ENCODE measurements at places on chromosomes 2 and 18.

GRCh38 chr2:172449911-172450550 lies 22.6 kb downstream of the ITGA6 start:
- DNase-seq = no peak

DNA sequence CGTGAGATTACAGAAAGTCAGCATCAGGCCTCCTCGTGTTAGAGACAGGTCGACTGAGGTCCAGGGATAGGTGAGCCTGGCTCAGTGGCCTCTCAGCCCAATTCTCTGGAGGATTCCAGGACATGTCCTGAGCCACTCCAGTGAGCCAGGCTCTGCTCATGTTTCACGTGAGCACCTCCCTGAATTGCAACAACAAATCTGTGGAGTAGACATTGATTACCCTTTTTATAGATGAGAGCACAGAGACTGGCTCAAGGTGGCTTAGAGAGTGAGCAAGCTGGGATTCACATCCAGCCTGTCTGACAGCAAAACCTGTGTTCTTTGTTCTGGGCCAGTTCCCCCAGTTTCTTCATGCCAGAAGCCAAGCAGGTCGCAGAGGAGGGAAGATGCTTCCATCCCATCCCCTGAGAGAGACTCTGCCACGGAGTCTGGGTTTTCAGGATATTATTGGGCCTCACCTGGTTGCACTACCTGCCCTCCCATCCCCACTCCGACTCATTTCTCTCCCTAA lies 46.4 kb downstream of the HS1BP3 start:
- DNase-seq = no peak

DNA sequence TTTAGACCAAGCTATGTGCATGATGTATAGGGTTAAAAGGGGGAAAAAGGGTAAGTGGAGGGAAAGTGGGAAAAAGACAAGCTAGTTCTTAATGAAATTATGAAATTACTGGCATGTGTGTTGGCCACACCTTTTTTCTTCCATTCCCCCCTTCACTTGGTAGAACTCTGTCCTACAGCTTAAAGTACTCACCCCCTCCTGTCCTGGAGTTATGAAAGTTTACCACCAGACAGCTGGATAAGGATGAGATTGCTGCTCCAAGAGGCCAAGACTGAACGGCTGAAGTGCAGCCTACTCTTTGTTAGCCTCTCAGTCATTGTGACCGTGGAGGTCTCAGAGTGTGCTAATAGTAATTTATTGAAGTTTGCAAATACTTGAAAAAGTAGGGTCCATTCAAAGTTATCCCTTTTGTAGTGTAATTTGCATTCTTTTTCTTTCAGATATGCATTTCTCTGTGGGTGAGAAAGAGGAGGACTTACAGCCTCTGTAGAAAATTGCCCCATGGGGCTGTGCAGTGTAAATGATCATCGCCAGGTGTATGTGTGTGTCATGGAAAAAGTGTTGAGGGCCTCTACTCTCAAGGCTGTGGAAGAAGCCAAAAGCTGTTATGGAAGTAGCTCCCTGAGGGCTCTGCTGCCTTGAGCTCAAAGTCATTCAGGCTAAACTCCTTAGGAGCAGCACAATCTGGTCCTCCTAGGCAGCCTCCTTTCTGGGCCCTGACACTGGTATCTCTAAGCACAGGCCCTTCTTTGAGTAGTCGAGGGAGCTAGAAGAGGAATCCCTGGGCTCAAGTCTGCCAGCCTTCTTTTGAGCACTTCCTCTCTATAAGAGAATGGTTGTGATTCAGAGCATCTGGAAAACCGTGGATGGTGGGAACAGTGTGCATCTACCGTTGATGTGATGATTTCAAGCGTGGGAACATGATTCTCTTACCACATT lies 46.2 kb downstream of the LHCGR start:
- DNase-seq = no peak

DNA sequence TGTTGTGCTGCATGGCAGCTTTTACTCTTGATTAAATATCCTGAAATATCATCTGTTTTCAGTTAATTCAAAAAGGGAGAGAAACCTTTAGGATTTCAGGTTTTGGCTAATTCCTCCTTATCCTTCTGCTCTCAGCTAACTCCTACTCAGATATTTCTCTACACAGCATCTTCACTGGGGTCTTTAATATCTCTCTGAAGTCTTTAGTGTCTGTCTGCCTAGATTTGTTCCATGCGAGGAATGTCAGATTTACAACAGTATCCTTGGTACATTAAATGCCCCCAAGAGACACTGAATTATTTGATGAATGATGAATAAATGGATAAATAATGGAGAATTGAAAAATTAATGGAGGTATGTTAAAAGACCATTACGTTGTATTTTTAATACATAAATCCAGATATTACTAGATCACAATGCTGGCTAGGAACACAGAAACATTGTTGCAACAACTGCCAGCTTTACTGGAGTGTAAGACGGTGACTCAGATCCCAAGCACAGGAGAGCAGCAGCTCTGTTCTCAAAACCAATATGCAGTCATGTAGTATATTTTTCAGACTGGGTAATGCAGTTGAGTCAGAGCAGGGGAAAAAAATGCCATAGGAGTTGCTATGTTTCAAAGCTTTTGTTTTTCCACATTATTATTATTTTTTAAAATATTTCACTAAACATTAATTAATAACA lies 388.0 kb upstream of the SYT4 start:
- DNase-seq = no peak

GRCh38 chr18:77897606-77898005 lies 648.0 kb downstream of the GALR1 start:
- DNase-seq = no peak

DNA sequence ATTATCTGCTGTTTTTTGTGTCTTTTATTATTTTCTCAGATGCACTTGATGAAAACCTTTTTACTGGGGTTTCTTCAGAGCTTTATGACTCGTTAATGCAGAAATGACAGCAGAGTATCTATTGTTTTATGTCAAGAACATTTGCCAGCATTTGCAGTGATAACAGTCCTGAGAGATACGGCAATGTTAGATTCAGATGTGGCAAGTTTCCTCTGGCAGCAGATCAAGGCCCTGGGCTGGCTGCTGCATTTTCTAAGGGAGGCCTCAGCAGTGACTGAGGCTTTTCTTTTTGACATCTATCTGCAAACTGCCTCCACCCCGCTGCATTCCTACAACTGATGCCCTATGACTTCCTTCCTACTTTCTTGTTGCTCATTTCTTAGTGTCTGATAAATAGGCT lies 40.2 kb downstream of the EFEMP1 start:
- DNase-seq = no peak

DNA sequence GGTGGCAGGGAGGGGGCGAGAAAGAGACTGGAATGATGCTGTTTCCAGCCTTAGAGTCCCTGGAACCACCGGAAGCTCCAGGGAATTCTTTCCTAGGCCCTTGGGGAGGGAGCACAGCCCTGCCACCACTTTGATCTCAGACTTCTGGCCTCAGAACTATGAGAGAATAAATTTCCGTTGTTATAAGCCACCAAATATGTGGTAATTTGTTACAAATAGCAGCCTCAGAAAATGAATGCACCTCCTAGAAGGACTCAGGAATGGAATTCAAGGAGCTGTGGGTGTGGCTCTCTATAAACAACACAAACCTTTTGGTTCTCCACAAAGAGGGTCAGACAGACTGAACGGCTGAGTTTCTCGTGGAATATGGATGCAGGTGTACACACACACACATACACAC lies 144.5 kb downstream of the ACKR3 start:
- DNase-seq = no peak

GRCh38 chr2:75054296-75054695 lies 95.9 kb downstream of the POLE4 start:
- no peak for DNase-seq

DNA sequence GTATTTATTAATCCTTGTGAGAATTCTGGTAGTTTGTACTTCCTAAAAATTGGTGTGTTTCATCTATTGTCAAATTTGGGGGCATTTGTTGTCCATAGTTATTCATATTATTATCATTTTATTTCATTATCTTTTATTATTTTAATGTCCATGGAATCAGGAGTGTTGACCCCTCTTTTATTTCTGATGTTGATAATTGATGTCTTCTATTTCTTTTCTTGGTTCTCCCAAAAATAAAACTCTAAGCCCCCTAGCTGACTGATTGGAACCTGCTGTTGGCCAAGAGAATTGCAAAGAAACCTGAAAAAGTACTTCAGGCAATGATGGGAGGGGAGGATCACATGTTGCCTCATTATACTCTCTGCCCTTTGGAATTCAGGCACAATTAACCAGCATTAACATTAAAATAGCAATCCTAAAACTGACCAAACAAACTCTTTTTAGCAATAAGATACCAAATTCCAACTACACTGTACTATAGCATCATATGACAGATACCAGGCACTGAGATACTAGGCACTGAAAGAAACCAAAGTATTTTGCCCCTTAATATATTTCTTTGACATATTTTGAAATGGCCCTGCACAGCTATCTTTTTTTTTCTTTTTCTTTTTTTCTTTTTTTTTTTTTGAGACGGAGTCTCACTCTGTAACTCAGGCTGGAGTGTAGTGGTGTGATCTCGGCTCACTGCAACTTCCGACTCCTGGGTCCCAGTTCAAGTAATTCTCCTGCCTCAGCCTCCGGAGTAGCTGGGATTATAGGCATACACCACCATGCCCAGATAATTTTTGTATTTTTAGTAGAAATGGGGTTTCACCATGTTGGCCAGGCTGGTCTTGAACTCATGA lies 1097.2 kb upstream of the CNTNAP5 start:
- no peak for DNase-seq

DNA sequence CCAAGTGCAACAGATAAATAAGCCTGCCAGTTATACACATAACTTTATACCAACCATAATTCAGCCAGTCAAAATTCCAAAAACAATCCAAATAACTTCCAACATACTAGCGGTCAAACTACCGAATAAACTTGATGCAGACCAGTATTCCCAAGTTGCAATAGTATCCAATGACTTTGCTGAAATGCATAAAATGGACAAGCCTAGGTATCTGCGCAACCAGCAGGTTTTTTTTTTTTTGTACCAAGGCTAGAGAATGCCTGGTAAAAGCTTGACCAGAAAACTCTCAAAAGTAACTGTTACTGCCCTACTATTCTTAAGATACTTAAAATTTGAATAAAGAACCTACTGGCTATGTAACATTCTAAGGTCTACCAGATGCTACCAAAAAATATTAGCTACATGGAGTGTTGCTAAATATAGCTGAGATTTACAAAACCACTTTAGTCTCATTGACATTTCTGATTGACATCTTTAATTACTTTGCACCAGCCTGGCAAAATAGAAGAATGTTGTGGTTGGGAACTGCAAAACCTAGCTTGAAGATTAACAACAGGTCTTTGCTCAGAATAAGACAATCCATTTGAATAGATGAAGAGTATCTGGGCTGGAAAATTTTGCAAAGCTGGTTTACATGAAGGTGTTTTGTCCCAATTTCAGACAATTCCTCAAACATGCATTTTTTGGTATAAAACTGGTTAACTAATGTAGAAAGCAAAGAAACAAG lies 7.3 kb downstream of the SRSF7 start:
- no peak for DNase-seq

DNA sequence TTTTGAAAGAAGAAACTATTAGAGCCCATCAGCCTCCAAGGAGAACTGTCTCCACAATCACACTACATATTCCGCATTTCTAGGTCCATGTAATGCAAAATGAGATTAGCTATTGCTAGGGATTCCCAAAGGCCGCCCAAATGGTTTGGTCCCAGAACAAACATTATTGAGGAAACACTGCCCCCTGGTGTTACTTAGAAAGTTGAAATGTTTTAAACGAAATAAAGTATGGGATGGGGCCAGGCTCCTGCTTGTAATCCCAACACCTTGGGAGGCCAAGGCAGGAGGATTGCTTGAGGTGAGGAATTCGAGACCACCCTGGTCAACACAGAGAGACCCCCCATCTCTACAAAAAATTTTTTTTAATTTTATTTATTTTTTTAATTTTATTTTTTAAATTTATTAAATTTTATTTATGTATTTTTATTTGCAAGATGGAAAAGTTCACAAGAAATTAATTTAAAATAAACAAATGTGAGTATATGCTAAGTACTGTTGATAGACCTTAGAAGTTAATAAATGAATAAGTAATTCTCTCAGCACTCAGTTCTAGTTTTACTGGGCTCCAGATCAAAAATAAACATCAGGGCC lies 5.5 kb downstream of the NHEJ1 start:
- peak; percentile 37 for DNase-seq

GRCh38 chr2:238235331-238235732 lies 4.5 kb downstream of the HES6 start:
- no peak for DNase-seq

GRCh38 chr2:57698935-57699449 lies 347.6 kb upstream of the VRK2 start:
- DNase-seq = no peak

DNA sequence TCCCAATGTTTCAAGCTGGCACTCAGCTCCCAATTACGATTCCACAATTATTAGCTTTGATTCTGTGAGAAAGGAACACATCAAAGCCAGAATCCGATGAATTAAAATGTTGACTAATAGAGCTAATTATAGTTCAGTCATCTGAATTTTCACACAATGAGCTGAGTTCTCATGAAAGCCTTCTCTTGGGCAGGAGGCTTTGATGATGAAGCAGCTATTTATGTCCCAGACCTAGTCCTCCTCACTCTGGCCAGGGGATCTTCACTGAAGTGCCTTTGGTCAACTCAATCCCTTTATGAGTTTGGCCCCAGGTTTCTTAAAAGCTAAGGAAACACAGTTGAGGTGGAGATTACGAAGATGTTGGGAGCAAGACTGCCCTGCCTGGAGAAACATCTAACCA lies 74.7 kb upstream of the PPM1B start:
- DNase-seq = no peak

- DNase-seq = no peak
Observed at GRCh38 chr2:118968042-118968441, 26.0 kb downstream of the MARCO start.

- no peak for DNase-seq
Observed at GRCh38 chr2:113255140-113256070, 23.3 kb downstream of the PAX8 start.

DNA sequence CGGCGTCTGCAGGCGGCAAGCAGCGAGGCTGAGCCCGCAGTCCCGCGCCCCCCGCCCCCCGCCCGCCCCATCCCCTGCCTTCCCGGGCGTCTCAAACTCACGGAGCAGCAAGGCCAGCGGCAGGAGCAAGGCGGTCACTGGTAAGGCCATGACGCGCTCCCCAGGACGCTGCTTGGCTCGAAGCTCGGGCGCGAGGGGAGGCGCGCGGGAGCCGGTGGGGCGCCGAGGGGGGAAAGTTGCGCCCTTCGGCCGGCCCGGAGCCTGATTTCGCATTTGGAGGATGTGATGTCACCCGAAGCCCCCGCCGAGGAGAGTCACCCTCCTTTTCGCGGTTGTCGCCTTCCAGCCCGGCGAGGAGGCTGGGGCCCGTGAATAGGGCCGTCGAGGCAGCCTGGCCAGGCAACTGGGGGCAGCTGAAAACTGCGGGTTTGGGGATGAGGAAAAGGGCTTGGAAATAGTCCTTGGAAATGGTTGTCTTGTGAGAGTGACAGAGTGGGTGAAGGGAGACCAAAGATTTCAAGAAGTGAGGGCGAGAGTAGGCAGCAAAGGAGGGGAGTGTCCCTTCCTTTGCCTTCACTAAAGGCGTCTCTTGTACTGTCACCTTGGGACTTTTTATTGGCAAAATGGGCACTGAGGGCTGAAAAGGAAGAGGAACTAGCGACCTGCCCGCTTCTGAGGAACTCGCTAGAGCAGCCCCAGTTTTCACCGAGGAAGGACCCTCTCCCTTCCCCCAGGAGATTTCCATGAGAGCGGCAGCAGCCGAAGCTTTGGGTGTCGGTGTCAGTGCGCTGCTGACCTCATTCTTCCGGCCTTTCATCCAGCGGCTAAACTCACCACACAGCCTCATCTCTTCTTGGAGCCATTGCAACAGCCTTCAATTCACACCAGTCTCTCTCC lies at the start of gene CD8A:
Gene CD8A (minus strand): TSS at position 238 of the 897 bp plus-strand sequence. CDS start 88 bp downstream, at position 150.
- no peak for DNase-seq
